ENCODE measurements at places on chromosomes 2 and 18. TPM values are rescaled to one million over a fixed set of nuclear protein-coding genes. Genes with fewer than 3 reads are reported as not detected.

The BBS5 gene
- 1.4 TPM for total RNA-seq

The GPR17 gene
- total RNA-seq, result not detected

The HAAO gene
- not detected for total RNA-seq

The ADAM17 gene
- 46.4 TPM for total RNA-seq

The DNAJC5G gene
- total RNA-seq, result not detected

The PHOSPHO2 gene
- 0.54 TPM for total RNA-seq

The ADNP2 gene
- 13.9 TPM for total RNA-seq

The SCN2A gene
- total RNA-seq, result 0.54 TPM

The SOX11 gene
- 4.7 TPM for total RNA-seq

The ADGRF3 gene
- total RNA-seq, result not detected

The CHST9 gene
- total RNA-seq, result not detected

The LRRFIP1 gene
- total RNA-seq, result 52.2 TPM

The GULP1 gene
- 40.1 TPM for total RNA-seq

The GPR75 gene
- 1.7 TPM for total RNA-seq
